ENCODE measurements at places on chromosomes 12 and 14.

DNA sequence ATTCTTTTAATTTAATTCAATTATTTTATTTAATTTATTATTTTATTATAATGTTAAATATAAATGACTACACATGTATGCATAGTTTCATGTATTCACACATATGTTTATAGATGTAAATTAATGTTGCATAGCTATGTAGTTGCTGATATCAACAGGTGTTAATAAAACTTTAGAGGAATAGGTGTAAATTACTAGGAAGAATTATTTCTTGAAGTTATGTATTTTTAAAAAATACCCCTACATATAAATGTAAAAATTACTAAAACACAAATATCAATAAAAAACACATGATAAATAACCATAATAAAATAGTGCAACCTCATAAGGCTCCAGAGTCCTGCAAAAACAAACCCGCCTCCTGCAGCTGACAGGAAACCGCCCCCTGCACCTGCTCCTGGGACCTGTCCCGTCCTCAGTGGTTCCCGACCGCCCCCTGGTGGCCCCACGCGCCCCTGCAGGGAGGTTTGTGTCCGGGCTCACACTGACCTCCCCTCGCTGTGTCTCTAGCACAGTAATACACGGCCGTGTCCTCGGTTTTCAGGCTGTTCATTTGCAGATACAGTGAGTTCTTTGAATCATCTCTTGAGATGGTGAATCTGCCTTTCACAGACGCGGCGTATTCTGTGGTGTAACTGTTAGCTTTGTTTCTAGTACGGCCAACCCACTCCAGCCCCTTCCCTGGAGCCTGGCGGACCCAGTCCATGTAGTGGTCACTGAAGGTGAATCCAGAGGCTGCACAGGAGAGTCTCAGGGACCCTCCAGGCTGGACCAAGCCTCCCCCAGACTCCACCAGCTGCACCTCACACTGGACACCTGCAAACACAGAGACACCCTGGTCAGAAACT is 1264.0 kb downstream of the TMEM121 start:
- DNase-seq: peak; percentile 85

GRCh38 chr12:30438601-30439041 is 257.0 kb downstream of the IPO8 start:
- DNase-seq: no peak

GRCh38 chr12:114371250-114371649 is 34.7 kb downstream of the TBX5 start:
- DNase-seq: no peak

DNA sequence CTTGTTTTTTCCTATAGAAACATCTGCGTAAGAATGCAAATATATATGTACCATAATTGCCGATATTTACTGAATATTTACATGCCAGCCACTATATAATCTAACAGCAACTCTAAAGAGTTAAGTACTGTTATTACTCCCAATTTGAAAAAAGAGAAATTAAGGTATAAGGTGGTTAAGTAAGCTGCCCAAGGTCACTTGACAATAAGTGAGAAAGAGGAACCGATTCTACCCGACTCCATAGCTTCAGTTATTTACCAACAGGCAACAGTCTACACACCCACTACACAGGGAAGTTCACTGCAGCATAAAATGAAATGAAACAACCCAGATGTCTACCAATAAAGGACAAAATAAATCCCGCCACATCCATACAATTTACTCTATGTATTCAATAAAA is 1.1 kb downstream of the MIS18BP1 start:
- no peak for DNase-seq

DNA sequence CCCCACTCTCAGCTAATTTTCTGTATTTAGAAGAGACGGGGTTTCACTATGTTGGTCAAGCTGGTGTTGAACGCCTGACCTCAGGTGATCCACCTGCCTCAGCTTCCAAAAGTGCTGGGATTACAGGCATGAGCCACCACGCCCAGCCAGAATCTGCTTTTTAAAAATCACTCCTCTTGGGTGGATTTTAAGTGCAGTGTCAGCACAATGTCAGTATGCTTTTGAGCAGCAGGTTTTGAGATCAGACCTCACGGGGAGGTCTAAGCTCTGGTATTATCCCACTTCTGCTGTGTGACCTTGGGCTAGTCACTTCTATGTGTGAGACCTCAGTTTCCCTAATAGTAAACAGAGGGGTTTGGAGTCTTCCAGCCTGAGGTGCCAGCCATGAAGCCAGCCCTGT is 51.8 kb upstream of the GSC start:
- DNase-seq: no peak

DNA sequence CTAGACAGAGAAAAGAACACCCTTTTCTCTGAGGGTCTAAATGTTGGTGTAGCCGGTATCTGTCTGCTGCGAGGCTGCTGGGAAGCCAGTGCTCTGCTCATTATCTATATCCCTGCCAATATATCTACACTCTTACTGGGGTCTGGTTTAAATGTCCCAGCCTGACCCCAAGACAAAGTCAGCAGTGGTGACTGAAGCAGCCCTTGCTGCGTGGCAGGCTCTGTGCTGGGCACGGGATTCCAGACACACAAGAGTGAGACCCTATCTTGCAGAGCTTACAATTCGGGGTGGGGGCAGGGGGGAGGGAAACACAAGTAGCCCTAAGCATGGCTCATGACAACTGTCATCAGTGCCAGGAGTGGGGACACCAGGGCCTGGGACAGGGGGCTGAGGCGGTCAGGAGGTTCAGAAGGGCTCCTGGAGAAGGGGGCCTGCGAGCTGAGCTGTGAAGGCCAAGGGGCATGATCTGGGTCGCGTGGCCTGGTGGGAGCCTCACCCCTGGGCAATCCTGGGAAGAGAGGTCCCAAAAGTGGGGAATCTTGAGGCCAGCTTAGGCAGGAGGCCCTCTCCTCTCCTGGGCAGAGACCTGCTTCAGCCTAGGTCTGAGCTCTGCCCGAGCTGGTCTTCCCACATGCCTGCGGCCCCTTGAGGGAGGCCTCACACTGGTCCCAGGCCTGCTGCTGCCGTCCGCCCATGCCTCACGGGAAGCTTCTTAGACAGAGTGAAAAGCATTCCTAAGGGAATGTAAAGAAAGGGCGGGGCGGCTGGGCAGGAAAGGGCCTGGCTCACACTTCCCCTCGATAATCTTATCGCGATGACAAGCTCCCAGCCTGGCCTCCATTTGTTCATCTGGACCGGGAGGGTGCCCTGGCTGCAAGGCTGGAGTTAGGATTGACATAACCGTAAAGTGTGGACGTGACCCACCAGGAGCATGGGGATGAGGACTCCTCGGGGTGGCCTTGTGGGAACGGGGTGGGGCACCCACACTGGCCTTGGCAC is 7.3 kb upstream of the RCOR1 start:
- DNase-seq: no peak

DNA sequence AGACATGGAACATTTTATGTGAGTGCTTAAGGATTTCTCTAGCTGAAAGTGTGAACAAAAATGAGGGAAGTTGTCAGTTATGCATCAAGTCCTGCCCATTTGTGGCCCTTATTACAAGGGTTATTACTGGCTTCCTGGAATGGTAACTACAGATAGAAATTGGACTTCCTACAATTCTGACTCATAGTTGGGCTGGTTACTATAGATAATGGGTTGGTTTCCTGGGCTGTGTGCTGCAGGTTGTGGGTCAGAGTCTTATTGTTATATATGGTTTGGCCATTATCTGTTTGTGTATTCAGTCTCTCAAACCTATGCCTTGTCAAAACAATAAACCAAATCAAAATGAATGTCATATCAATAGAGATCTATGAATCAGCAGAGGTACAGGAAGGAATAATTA is 313.7 kb downstream of the ADAMTS20 start:
- no peak for DNase-seq

DNA sequence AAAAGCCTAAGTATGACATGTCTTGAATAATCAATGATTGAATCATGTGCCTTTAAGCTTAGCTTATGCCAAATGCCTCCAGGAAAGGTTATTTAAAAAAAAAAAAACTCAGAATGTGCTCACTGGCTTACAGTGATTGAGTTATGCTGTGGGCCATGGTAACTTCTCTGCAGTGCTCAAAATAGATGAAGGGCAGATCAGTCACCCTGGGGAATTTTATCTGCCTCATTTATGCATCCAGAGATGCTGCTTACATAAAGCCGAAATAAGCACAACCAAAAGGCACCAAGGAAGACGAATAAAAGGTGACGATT is 118.7 kb upstream of the MDM1 start:
- DNase-seq: no peak

- no peak for DNase-seq
Observed at GRCh38 chr14:44490966-44491365, 16.1 kb downstream of the FSCB start.

GRCh38 chr12:46407361-46407760 is 34.8 kb upstream of the SLC38A2 start:
- DNase-seq: no peak

DNA sequence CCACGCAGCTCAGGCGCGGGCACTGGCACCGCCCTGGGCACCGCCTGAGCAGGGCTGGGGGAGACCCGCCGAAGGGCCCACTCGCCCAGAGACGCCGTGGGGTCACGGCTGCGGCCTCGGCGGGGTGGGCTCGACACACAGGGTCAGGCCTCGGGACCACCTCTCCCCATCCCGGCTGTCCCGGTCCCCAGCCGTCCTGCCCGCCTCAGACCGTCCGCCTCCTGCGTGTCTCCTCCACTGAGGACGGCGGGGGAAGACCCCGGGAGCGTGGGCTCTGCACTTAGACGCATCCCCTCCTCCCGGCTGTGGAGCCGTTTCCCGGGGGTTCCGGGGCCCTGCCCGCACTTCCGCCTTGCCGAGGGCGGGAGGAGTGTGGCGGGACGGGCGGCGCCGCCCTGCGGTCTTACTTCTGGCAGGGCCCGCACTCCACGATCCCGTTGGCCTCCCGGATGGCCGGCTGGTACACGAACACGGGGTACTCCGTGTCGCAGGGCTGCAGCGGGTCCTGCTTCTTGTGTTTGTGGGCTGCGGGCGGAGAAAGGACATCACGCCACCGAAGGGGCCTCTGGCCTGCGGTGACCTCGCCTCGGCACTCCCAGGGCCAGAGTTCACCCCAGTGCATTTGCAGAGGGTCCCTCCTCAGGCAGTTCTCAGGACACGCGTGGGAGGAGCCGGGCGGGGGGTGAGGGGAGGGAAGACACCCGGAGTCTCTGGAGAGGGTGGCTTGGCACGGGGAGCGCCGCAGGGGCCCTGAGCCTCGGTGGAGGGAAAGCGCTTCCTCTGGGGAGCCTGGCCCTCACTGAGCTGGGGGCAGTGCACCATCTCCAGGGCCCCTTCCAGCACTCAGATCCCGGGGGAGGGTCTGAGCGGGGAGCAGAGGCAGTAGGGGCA is 23.1 kb upstream of the LRTM2 start:
- peak; percentile 43 for DNase-seq

DNA sequence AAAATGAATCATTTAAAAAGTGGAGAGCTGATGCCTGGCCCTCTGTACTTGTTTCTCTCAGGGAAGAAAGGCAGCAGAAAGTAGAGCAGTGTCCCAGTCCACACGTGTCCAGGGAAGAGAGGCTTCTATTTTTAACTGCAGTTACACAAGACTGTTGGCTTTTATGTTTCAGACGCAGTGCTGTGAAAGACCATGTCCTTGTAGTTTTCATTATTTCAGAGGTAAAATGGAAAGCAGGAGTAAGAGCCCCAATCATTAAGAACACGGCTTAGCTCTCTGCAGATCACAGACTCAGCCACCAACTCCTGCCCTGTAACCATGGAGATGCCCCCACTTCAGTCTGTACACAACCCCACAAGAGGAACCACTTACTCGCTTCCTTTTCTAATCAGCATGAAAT is 336.3 kb downstream of the DAD1 start:
- no peak for DNase-seq

GRCh38 chr14:39372656-39373055 is 59.6 kb downstream of the FBXO33 start:
- no peak for DNase-seq

- DNase-seq: no peak
Observed at GRCh38 chr12:70982991-70983390, 62.5 kb upstream of the PTPRR start.

DNA sequence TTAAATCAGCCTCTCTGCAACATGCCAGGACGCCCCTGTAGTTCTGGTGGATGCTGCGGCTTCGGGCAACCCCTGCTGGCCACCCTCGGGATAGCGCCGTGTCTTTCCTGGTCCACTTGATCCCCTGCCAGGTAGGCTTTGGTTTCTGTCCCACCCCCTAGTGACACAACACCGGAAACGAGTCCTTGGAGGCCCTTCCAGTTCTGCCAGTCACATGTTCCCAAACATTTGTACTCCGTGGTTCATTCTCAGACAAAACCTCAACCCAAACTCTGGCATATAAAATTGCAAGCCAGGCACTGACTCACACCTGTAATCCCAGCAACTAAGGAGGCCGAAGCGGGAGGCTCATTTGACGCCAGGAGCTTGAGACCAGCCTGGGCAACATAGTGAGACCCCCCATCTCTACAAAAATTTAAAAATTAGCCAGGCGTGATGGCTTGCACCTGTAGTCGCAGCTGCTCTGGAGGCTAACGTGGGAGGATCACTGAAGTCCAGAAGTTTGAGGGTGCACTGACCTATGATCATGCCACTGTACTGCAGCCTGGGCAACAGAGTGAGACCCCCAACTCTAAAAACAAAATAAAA is 37.0 kb downstream of the RASAL1 start:
- DNase-seq: peak; percentile 64

GRCh38 chr14:21057803-21058675 is at the start of gene RNASE8:
Gene RNASE8 (plus strand): TSS chr14:21057822. CDS start chr14:21057893, 71 bp downstream.
- no peak for DNase-seq

DNA sequence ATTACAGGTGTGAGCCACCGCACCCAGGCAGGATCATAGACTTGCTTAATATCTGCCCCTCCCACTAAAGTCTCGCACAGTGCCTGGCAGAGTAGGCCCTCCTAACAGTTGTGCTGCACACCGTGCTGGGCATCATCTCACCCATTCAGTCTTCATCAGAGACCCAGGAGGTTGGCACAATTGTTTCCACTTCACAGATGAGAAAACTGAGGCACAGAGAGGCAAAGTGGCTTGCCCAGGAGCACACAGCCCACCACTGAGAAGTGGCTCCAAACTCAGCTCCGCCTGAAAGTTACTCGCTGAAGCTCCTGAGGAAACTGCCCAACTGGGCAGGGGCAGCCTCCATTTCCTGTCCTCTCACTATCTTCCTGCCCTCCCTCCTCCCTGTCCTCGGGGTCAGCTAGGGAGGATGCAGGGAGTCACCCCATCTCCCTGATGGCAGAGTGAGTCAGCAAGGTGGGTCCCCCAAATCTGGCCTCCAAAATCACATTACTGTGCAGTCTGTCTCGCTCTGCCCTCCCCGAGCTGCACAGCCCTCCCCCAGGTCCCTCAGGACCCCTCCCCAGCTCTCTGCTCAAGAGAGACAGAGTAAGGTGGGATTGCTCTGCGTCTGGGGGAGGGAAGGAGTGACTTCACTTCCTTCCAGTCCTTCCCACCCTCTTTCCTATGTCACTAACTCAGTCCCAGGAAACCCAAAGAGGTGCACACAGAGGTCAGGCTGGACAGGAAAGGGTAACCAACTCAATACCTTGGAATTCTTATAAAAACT is 5.7 kb downstream of the SLC8B1 start:
- no peak for DNase-seq

GRCh38 chr12:67590149-67590790 is 58.3 kb upstream of the DYRK2 start:
- DNase-seq: peak; percentile 66

GRCh38 chr14:47674543-47675465 is 601 bp downstream of the MDGA2 start:
- DNase-seq: no peak
